Mesothelial cell of epicardium (in vitro differentiated cells): ENCODE measurements at places on chromosomes 5 and 9.

- no peak overlapping the region for H3K27ac ChIP-seq
- H3K4me3 ChIP-seq, result no peak overlapping the region
- H3K36me3 ChIP-seq, result no peaks in the 10 kb centered on the region
These were observed 208.4 kb downstream of the CD180 start for GRCh38 chr5:66987949-66988838.

- H3K27ac ChIP-seq, result no peak overlapping the region
- H3K4me3 ChIP-seq, result no peak overlapping the region
- no peak for DNase-seq
- no peaks in the 10 kb centered on the region for H3K36me3 ChIP-seq
These were observed 94.0 kb upstream of the RAPGEF1 start for GRCh38 chr9:131833906-131834305.

- peaks cover 44% of the 10 kb centered on the region for H3K27me3 ChIP-seq
- H3K4me3 ChIP-seq, result no peak overlapping the region
- DNase-seq, result no peak
- no peak overlapping the region for H3K27ac ChIP-seq
- H3K4me1 ChIP-seq, result peaks cover 2% of the 10 kb centered on the region
These were observed 160.6 kb downstream of the OLFM1 start for GRCh38 chr9:135248111-135248510.

DNA sequence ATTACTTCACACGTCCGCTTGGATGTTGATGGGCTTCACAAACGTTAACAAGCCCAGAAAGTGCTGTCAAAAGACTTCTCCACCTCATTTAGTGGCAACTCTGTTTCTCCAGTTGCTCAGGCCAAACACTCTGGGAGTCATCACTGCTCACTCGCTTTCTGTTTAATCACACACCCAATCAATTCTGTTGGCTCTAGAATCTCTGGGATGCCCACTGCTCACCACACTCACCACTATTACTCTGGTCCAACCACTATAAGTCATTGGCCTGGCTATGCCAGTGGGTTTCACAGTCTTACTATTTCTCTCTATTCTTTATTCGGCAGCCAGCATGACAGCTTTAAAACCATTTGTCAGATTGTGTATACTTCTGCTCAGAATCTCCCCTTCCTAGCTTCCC lies 163.5 kb downstream of the KDM4C start:
- H3K27ac ChIP-seq, result no peak overlapping the region
- DNase-seq, result no peak
- H3K4me3 ChIP-seq, result no peak overlapping the region
- no peaks in the 10 kb centered on the region for H3K4me1 ChIP-seq
- H3K36me3 ChIP-seq, result peaks cover 13% of the 10 kb centered on the region

GRCh38 chr9:68555437-68556150 lies 14.9 kb upstream of the TMEM252 start:
- peaks cover 6% of the 10 kb centered on the region for H3K4me1 ChIP-seq
- no peaks in the 10 kb centered on the region for H3K36me3 ChIP-seq
- DNase-seq, result no peak
- no peak overlapping the region for H3K4me3 ChIP-seq
- peaks cover 20% of the 10 kb centered on the region for H3K27me3 ChIP-seq
- no peak overlapping the region for H3K27ac ChIP-seq

- H3K4me1 ChIP-seq, result no peaks in the 10 kb centered on the region
- no peak for DNase-seq
- H3K36me3 ChIP-seq, result no peaks in the 10 kb centered on the region
These were observed 26.6 kb downstream of the LHX6 start for GRCh38 chr9:122202111-122202510.

DNA sequence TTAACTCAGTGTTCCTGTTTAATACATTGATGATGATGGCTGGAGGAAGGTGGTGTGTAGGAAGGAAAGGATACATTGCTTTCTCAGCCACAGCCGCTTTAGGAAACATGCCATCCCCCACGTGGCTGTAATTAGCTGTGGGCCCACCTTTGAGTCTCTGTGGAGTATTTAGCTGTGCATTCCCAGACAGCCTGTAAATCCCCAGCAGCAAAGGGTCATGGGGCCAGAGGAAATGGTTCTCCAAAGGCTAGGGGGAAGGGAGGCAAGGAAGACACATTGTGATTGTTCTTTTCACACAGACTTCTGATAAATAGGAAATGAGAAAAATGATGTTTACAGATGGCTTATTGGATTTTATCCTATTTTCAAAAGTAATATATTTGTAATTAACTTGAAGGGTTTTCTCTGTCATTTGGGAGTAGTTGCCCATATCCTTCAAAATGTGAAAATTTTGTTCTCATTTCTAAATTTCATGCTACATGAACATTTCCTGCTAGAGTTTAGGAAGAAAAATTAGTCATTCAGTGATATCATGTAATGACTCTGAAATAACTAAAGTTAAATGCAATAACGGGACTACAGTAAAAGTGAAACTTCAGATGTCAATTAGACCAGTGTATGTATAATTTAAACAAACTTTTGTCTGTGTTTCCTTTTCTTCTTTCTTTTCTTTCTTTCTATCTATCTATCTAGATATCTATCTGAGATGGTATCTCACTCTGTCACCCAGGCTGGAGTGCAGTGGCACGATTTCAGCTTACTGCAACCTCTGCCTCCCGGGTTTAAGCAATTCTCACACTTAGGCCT lies 24.3 kb upstream of the F2R start:
- H3K4me1 ChIP-seq, result peaks cover 37% of the 10 kb centered on the region
- H3K4me3 ChIP-seq, result no peak overlapping the region
- peak overlapping the region; percentile 69 for H3K27ac ChIP-seq
- peaks cover 13% of the 10 kb centered on the region for H3K36me3 ChIP-seq

GRCh38 chr5:141869514-141869913 lies 8.7 kb downstream of the PCDH1 start:
- H3K27me3 ChIP-seq, result peaks cover 34% of the 10 kb centered on the region
- peaks cover 45% of the 10 kb centered on the region for H3K4me1 ChIP-seq
- H3K4me3 ChIP-seq, result no peak overlapping the region
- no peak overlapping the region for H3K27ac ChIP-seq
- no peaks in the 10 kb centered on the region for H3K36me3 ChIP-seq

- peaks cover 10% of the 10 kb centered on the region for H3K4me1 ChIP-seq
- H3K27ac ChIP-seq, result peak overlapping the region; percentile 16
- DNase-seq, result no peak
- H3K4me3 ChIP-seq, result no peak overlapping the region
These were observed 51.4 kb downstream of the COL5A1 start for GRCh38 chr9:134693011-134693410.
